ENCODE measurements at places on chromosomes 1 and 21.
A peak's percentile ranks its signal among the peaks of the same experiment; 100 is the strongest.

GRCh38 chr1:161258439-161259344 is at the start of gene PCP4L1:
Gene PCP4L1, plus strand, starts transcription at chr1:161258745. Its CDS starts 230 bp downstream, at chr1:161258975.
- DNase-seq: no peak

DNA sequence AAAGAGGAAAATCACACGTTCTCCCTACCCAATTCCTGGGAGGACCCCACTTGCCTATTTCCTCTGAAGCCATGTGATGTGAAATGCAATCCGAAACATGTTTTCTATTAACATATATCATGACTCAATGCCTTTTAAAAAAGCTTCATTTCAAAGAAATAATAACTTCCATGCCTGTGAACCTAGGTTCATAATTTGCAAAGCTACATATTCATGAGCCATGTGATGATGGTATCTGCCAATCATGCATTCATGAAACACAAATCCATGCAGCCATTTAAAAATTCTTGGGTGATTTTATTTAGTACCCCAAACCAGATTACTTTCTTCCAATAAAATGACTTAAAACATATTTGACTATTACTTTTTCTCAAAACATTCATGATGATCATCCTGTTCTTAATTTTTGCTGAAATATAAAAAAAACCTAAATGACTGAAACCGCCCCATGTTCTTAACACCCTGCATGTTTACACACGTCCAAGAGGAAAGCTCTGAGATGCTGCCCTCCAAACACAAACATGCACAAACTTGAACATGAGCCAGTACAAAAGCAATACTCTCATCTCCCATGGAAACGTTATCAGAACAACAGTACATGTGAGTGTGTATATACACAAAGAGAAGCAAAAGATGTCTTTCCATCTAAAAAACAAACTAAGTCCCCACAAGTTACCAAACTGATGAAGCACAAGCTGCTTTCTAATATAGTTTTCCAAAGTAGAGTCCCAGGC is 140.1 kb downstream of the TGFBR3 start:
- no peak for DNase-seq

- DNase-seq: peak; percentile 65
These were observed 50.8 kb downstream of the PAX7 start for GRCh38 chr1:18681423-18681835.

- no peak for DNase-seq
These were observed 4.3 kb downstream of the OR2T10 start for GRCh38 chr1:248593226-248593625.

DNA sequence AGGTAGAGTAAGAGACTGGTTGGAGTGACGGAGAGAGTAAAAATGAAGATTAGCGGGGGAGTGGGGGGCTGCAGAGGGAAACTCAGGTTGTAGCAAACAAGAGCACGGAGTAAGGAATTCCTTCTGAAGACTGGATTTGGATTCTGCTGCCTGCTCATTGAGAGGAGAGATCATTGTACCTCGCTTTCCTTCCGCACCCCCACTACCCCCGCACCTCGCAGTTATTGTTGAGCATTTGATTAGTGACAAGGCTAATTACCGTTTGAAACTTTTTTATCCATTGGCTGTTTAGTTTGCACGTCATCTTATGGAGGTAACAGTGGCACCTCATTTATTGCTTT is 463 bp downstream of the PRPF3 start:
- no peak for DNase-seq

- no peak for DNase-seq
These were observed 17.7 kb upstream of the STX12 start for GRCh38 chr1:27755286-27755685.

GRCh38 chr1:234706199-234706598 is 96.2 kb upstream of the IRF2BP2 start:
- DNase-seq: no peak

GRCh38 chr1:159089184-159089791 is 12.7 kb upstream of the AIM2 start:
- DNase-seq: no peak

All from D341Med (cell line).